ENCODE measurements at places on chromosomes 5 and 9.
A peak's percentile ranks its signal among the peaks of the same experiment; 100 is the strongest.

DNA sequence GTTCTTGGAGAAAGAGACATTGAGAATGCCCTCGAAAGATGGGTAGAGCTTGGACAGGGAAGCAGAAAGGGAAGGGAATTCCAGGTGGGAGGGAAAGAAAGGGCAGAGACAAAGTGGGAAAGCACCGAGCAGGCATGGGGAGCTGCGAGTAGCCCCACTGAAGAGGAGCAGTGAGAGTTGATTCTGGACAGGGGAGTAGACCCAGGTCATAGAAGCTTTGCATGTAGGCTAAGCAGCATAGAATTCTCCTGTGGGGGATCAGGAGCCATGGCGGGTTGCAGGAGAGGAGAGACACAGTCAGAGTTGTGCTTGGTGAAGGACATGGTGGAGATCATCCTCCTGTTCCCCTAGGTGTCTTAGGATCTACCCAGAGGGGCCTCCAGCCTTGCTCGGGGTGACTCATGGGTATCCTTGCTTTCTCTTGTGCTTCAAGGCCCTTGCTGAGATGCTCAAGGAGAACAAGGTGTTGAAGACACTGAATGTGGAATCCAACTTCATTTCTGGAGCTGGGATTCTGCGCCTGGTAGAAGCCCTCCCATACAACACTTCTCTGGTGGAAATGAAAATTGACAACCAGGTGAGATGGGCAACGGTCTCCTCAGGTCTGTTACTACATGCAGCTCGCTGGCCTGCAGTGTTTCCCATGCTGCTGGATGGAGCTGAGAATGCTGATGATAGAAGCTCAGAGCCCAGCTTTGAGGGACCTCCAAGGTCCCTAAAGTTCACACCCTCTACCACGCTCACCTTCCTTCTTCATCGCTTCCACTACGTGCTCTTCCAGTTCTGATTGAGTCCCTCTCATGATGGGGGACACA is 64.5 kb downstream of the TSTD2 start:
- DNase-seq: no peak

DNA sequence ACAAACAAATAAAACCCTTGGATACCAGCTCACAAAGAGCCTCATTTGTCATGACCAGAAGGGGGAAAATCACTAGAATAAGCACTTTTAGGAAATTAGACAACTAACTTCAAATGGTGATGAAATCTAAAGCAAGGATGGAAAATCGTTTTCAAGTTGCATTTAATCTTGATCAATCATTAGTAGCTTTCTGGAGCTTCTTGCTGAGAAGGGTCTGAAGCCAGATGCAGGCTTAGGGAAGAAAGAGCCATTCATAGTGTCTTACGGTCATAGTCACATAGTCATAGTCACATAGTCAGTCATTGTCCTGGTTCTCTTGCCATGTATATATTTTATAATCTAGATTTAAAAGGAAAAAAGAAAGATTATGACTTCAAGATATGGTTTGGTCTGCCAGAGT is 610.5 kb downstream of the ACTL7B start:
- no peak for DNase-seq

- no peak for DNase-seq
These were observed 41.9 kb downstream of the TGFBI start for GRCh38 chr5:136070486-136071285.

GRCh38 chr9:77751341-77752091 is 103.4 kb upstream of the GNA14 start:
- peak; percentile 87 for DNase-seq

- DNase-seq: peak; percentile 58
These were observed 441.8 kb upstream of the TLE4 start for GRCh38 chr9:79129865-79130480.

GRCh38 chr9:3825721-3826120 is 299.9 kb upstream of the RFX3 start:
- DNase-seq: no peak

Measured in iris pigment epithelial cell (primary cell).